ENCODE measurements at places on chromosomes 2 and 18. TPM values are rescaled to one million over a fixed set of nuclear protein-coding genes. Genes with fewer than 3 reads are reported as not detected.

GRCh38 chr2:157831573-157832315, 44.4 kb downstream of the ACVR1 start:
- DNase-seq = no peak

DNA sequence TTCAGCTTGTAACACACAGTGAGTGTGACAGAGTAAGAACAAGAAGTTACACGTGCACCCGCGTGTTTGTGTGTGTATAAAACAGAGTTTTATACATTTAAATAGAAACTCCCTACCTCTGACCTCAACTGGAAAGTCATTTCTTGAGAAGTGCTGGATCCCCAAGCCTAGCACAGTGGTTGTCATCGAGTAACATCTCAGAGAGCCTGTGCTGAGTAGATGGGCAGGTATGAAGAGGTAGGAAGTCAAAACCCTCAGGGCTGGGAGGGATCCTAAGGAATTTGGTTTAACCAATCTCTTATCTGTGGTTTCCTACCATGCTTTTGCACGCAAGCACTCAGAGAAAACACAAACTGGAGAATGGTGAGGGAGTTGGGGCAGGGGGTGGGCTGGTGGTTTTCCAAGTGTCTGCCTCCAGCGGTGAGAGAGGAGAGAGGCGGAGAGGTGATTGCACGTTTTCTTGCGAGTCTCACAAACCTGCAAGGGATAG, 9.2 kb downstream of the ACOXL start:
- no peak for DNase-seq

GRCh38 chr2:135052042-135052876, at the start of gene RAB3GAP1:
Gene RAB3GAP1, plus strand, starts transcription at chr2:135052292. Its CDS starts 16 bp downstream, at chr2:135052308.
- peak; percentile 61 for DNase-seq

DNA sequence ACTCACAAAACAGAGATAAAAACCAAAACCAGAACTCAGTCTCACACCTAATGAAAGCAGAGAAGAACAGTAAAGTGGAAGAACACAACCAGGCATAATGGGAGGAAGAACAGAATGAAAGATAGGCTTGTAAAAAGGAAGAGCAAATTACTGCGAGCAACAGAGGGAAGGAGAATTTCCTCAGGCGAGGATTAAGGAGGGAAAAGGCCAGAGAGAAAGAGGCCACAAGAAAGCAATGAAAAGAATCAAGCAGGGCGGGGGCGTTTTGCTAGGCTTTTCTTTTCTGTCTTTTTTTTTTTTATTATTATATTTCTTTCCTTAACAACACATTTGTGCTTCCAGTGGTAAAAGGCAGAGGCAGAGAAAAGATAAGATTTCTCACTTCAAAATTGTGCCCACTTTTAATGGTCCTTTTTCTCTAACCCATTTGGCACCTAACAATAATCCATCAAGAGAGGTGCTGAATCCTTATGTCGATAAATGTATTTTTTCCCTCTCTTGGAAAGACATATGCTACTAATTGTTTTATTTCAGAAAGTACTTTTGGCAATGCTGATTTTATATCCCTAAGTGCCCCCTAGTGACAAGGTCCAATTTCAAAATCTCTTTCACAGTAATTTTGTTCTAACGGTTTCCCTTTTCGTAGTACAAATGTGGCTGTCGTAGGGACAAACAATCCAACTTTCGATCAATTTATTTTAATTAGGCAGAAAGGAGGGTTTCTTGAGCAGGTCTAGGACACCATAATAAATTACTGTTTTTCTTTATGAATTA, 138.7 kb upstream of the AQP4 start:
- no peak for DNase-seq

Gene IL1F10
- not detected for total RNA-seq
